CD8-positive, alpha-beta T cell (primary cell): ENCODE measurements at places on chromosomes 5 and 9.

DNA sequence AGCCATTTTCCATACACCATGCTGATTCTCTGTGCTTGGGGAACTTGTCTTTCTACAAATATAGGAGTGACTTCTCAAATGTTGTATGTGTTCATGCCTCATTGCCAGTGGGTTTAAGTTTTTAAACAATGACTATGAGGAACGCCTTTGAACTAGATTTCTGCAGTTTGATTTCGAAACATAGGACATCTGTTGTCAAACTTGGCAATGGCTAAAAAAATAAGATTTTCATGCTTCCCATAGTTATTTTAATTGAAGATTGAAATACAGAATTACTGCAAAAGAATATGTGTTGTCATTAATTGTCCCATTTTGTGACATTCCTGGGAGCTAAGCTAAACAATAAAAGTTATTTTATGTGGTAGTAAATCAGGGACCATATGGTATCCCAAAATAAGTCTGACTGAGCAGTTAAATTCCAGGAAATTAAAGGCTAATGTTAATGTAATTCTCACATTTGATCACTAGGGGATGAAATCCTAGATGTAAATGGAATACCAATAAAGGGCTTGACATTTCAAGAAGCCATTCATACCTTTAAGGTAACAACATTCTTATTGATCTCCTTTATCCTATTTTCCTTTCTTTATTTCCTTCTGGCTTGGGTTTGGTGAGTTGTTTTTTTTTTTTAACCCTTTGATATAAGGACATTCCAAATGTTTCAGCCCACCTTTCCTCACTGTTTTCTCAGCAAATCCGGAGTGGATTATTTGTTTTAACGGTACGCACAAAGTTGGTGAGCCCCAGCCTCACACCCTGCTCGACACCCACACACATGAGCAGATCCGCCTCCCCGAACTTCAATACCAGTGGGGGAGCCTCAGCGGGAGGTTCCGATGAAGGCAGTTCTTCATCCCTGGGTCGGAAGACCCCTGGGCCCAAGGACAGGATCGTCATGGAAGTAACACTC is 116.7 kb downstream of the GOLPH3 start:
- no peak for DNase-seq

GRCh38 chr9:91331849-91332248 is 29.9 kb downstream of the AUH start:
- no peak for DNase-seq

DNA sequence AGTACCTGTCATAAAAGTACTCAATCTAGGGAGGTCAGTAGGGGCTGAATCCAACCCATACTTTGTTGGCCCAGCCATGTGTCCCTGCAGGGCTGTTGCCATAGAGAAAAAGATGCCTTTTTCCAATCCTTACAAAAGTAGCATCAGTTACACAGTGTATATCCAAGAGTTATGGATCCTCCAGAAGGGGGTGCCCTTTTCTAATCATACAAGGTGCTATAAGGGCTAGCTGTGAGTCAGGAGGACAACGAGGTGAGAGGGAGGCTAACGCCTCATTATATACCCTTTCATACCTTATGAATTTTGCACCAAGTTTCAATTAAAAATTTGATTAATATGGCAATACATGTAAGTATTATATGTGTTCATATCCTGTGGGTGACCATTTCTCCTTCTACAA is 4.8 kb downstream of the KIAA0825 start:
- DNase-seq, result no peak

- no peak for DNase-seq
Observed at GRCh38 chr5:158287643-158288271, 428.8 kb upstream of the CLINT1 start.

- DNase-seq, result no peak
Observed at GRCh38 chr5:17737092-17737491, 102.8 kb downstream of the TAF11L14 start.

GRCh38 chr9:77017505-77017894 is 2.0 kb upstream of the FOXB2 start:
- no peak for DNase-seq

DNA sequence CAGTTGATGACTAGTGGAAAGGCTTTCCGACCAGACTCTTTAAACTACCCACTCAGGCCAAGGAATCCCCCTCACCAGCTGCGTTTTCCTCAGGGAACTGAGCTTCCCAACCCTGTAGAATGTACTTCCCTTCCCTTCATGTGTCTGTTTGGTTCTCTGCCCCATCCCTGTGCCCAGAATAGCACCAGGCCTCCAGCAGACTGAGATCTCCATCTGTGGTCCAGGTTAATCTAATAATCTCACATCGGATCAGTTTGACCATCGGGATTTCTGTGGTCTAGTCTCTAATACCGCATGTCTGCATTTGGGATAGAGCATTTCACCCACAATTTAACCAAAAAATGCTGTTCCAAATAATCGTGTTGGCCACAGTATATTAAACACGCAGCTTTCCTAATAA is 237.2 kb downstream of the ROR2 start:
- DNase-seq, result no peak

DNA sequence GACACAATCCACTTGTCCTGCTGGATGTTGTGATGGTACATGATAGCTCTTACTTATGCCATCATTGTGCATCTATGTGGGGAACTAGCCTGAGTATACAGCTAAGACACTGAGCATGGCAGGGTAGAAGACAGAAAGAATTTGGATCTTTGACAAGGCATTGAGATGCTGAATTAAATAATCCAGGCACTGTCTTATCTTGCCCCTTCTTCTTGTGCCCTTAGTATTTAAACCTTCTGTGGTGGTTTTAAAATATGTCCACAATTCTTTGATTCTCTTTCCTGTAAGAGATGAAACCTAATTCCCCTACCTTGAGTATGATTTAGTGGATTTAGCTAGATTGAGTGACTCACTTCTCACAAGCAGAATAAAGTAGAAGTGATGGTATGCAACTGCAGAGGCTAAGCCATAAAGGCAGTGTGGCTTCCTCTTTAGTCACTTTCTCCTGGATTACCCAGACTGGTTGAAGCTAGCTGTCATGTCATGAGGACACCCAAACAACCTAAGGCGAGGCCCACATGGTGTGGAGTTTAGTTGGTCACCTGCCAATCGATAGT is 174.0 kb upstream of the NREP start:
- DNase-seq, result no peak

GRCh38 chr9:1077616-1078015 is 27.5 kb downstream of the DMRT2 start:
- DNase-seq, result no peak

DNA sequence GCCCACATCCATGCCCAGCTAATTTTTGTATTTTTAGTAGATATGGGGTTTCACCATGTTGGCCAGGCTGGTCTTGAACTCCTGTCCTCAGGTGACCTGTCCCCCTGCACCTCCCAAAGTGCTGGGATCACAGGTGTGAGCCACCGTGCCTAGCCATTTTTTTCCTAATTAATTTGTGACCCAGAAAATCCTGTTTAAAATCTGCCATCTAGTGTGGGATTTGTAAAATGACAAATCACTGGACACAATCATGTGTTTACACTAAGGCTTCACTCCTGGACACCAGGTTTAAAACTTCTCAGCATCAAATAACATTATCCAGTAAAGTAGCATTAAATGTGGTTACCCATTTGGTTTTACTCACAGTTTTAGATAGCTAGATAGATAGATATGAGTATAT is 18.6 kb upstream of the KDM4C start:
- DNase-seq, result no peak

DNA sequence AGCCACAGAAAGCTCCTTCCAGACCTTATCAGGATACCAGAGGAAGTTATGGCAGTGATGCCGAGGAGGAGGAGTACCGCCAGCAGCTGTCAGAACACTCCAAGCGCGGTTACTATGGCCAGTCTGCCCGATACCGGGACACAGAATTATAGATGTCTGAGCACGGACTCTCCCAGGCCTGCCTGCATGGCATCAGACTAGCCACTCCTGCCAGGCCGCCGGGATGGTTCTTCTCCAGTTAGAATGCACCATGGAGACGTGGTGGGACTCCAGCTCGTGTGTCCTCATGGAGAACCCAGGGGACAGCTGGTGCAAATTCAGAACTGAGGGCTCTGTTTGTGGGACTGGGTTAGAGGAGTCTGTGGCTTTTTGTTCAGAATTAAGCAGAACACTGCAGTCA is 70.8 kb upstream of the ENTREP1 start:
- DNase-seq, result no peak

- DNase-seq, result no peak
Observed at GRCh38 chr5:36606036-36606427, 374 bp upstream of the SLC1A3 start.

GRCh38 chr5:38866362-38867031 is 20.7 kb downstream of the OSMR start:
- DNase-seq, result no peak

DNA sequence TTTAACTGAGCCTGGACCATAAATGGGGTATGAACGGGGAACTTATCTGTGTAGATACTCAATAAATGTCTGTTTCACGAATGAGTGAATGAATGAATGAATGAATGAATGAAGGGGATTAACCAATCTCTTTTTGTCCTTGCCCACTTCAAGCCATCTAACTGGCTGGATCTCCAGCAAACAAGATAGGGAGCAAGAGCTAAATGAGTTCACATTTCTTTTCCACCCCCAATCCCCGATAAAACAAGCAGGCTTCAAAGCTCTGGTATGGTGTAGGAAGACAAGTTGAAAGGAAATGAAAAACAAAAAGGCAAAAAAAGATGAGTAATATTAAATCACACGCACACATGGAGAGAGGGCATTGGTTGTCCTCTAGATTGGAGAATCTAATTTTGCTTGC is 84.0 kb downstream of the CMYA5 start:
- DNase-seq, result no peak

DNA sequence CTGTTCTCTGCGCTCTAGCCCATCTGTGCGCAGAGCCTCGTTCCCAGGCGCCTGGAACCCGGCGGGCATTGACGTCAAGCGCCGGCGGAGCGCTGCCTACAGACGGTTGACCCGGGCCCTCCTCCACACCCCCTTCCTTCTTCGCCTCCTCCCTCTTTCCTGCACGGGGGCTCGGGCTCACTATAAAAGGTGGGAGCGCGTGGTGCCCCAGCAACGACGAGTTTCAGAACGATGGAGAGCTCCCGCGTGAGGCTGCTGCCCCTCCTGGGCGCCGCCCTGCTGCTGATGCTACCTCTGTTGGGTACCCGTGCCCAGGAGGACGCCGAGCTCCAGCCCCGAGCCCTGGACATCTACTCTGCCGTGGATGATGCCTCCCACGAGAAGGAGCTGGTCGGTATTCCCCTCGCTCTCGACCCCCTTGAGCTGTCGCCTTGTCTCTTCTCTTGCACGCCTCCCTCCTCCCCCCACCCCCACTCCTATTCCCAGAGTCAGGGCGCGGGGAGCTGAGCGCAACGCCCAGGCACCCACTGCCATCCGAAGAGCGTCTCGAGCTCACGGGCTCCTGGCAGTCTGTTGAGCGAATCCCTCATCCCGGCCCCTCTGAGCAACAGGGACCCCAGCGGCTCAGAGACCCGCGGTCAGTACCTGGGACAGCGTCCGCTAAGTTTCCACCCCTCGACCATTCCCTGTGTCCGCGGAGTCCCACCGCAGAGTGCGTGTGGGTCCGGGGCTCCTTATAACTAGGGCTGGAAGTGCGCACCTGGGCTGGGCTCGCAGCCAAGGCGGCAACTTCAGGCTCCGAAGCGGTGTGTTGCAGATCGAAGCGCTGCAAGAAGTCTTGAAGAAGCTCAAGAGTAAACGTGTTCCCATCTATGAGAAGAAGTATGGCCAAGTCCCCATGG is at the start of gene CARTPT:
TSS of gene CARTPT (plus strand) at position 213 of the 902 bp plus-strand sequence. CDS start at position 232, 19 bp downstream.
- no peak for DNase-seq

DNA sequence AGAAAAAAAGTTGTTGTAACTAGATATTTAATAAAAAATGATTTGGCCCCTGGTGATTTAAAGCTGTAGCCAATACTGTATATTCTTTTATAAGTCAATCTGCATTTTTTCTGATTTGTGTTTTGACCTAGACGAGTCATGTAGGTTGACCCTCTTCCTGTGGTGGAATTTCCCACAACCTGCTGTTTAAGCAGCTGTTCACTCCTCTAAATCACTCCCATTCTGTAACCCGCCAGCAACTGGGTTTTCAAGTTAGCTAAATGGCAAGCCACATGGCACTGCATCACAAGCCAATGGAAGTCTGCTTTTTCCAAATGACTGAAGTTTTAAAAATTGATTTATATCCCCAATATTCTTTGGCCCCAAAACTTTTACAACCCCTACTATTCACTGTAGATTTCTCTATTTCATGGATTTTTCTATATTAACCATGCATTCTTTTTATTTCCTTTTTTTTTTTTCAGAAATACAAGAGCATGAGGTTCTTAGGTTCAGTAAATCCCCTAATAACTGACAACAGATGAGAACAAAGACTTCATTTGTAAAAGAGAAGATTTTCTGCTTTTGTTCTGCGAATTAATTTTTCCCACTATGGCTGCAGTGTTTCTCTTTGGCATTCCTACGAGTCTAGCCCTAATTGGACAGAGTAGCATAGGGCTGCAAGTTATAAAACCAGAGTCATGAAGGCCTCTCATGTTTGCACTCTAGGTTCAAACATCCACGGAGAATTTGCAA is 184.5 kb upstream of the TLE4 start:
- no peak for DNase-seq

- no peak for DNase-seq
Observed at GRCh38 chr5:88776692-88777091, 106.3 kb downstream of the MEF2C start.

- DNase-seq, result no peak
Observed at GRCh38 chr9:2153630-2154217, 138.6 kb downstream of the SMARCA2 start.

- no peak for DNase-seq
Observed at GRCh38 chr9:137300567-137301080, 1.4 kb downstream of the NRARP start.

DNA sequence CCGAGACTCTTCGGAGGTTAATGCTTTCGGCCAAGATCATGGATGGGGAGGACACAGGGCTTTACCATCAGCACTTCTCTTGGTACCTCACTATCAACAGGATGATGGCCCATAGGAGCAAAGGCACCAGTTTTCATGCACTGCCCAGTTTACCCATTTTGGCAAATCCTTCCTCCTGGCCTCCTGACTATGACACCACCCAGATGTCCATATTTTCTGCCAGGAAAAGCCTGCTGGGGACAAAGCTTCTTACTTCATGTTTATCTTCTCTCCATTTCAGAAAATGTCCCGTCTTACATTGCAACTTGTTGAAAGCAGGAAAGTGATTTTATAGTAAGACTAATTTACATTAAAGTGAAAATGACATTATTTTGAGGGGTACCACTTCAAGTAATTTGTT is 61.4 kb upstream of the GAS1 start:
- no peak for DNase-seq

GRCh38 chr5:6703806-6704205 is 9.4 kb upstream of the TENT4A start:
- DNase-seq, result no peak

- DNase-seq, result no peak
Observed at GRCh38 chr9:88017096-88017495, 42.8 kb upstream of the CDK20 start.
